ENCODE measurements at places on chromosomes 3 and 15. TPM values are rescaled to one million over a fixed set of nuclear protein-coding genes. Genes with fewer than 3 reads are reported as not detected.

The HES1 gene
- 68.9 TPM for polyA plus RNA-seq

The CX3CR1 gene
- 0.21 TPM for polyA plus RNA-seq

The BLM gene
- polyA plus RNA-seq: 2.3 TPM

The SLC6A11 gene
- polyA plus RNA-seq: 6.1 TPM

The P2RY14 gene
- 2.1 TPM for polyA plus RNA-seq

The CHMP2B gene
- polyA plus RNA-seq: 30.6 TPM

The REC114 gene
- polyA plus RNA-seq: not detected

The RLBP1 gene
- not detected for polyA plus RNA-seq

The ITGA11 gene
- polyA plus RNA-seq: 0.45 TPM

The MINAR1 gene
- 0.29 TPM for polyA plus RNA-seq

The ATOSA gene
- 28.1 TPM for polyA plus RNA-seq

The ZBTB47 gene
- 3.5 TPM for polyA plus RNA-seq

The FBN1 gene
- polyA plus RNA-seq: 1.8 TPM

The SPTSSB gene
- polyA plus RNA-seq: 15.2 TPM

The CRYBG3 gene
- polyA plus RNA-seq: 10.0 TPM

The PRKCD gene
- polyA plus RNA-seq: 22.2 TPM

The SEMA6D gene
- 0.31 TPM for polyA plus RNA-seq

The C3orf22 gene
- polyA plus RNA-seq: not detected

The PPP1R14D gene
- polyA plus RNA-seq: 0.21 TPM

The PPP2R3A gene
- polyA plus RNA-seq: 3.5 TPM

The ACVR2B gene
- polyA plus RNA-seq: 0.55 TPM

The KLHL6 gene
- 0.26 TPM for polyA plus RNA-seq

The NEO1 gene
- 5.7 TPM for polyA plus RNA-seq

The CCR9 gene
- polyA plus RNA-seq: not detected

The SUMF1 gene
- polyA plus RNA-seq: 14.3 TPM

The GABRG3 gene
- polyA plus RNA-seq: not detected

Data from esophagus (tissue), 2 donors.